GM23248 (cell line): ENCODE measurements at places on chromosomes 4 and X. TPM values are rescaled to one million over a fixed set of nuclear protein-coding genes. Genes with fewer than 3 reads are reported as not detected.

The CLDN2 gene
- not detected in 2 replicates for total RNA-seq

The MAGEA9B gene
- not detected in 2 replicates for total RNA-seq

- peak; percentile 7 for DNase-seq
Observed at GRCh38 chr4:137432446-137433311, 99.6 kb downstream of the PCDH18 start.

The ERVMER34-1 gene
- total RNA-seq: not detected in 2 replicates

GRCh38 chrX:153970357-153971123, 1.1 kb downstream of the HCFC1 start:
- DNase-seq: peak; percentile 69

GRCh38 chr4:98672583-98673287, 14.3 kb upstream of the TSPAN5 start:
- DNase-seq: no peak
